Brain microvascular endothelial cell (primary cell): ENCODE measurements at places on chromosomes 6 and 20.

GRCh38 chr6:140968062-140968461, 1164.7 kb upstream of the GJE1 start:
- DNase-seq: no peak

DNA sequence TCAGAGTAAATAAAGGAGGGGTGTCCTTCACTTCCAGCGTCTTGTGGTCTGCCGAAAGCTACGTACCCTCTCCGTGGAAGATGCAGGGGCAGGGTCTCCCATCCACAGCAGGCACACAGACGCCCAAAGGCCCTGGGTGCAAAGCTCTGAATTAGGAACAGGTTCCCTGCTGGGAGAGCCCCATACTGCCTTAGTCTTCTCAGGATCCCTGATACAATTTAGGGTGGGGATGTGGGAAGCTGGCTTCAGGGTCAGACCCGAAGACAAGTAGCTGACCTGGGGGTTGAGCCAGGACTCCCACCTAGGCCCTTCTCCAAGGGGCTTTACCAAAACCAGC, 74.1 kb downstream of the TTLL2 start:
- no peak for DNase-seq

DNA sequence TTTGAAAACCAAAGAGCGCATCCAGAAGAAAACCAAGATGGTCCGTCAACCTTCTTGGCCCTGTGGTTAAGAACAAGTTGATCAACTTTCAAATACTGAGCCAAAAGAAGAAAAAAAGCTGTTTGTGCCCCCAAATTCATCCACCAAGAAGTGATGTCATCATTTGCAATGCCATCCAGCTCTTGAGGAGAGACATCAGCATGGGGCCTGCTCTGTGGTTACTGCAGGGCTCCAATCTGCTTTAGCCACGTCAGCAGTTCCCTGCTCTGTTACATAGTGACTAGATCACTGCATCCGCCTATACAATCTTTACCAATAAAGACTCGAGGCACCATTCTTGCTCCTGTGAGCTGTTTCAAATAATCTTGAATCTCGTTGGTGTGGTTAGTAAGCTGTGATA, 75.0 kb upstream of the BLCAP start:
- DNase-seq: no peak

GRCh38 chr6:4885341-4885933, 109.2 kb downstream of the CDYL start:
- no peak for DNase-seq

- DNase-seq: no peak
Observed at GRCh38 chr6:115817161-115817560, 243.5 kb downstream of the FRK start.
